ENCODE measurements at places on chromosomes 7 and 10.

GRCh38 chr7:1031716-1032455 lies 12.5 kb upstream of the GPR146 start:
- no peak for DNase-seq

DNA sequence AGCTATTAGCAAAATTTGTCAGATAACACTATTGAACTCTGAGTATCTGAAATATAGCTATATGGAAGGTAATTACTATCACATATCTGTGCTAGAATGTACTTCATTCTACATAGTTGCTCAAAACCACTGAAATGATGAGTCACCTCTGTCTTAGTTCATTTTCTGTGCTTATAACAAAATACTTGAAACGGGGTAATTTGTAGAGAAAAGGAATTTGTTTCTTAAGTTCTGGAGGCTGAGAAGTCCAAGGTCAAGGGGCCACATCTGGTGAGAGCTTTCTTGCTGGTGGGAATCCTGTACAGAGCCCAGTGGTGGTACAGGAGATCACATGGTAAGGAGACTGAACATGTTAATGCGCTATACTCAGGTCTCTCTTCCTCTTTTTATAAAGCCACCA lies 41.9 kb upstream of the TNKS2 start:
- DNase-seq, result peak; percentile 17

- DNase-seq, result no peak
Measured at GRCh38 chr10:80870282-80870681, 332.6 kb downstream of the SH2D4B start.

- no peak for DNase-seq
Measured at GRCh38 chr7:127532736-127533135, 52.7 kb downstream of the GCC1 start.

- no peak for DNase-seq
Measured at GRCh38 chr7:8136051-8136730, 125.8 kb downstream of the ICA1 start.

DNA sequence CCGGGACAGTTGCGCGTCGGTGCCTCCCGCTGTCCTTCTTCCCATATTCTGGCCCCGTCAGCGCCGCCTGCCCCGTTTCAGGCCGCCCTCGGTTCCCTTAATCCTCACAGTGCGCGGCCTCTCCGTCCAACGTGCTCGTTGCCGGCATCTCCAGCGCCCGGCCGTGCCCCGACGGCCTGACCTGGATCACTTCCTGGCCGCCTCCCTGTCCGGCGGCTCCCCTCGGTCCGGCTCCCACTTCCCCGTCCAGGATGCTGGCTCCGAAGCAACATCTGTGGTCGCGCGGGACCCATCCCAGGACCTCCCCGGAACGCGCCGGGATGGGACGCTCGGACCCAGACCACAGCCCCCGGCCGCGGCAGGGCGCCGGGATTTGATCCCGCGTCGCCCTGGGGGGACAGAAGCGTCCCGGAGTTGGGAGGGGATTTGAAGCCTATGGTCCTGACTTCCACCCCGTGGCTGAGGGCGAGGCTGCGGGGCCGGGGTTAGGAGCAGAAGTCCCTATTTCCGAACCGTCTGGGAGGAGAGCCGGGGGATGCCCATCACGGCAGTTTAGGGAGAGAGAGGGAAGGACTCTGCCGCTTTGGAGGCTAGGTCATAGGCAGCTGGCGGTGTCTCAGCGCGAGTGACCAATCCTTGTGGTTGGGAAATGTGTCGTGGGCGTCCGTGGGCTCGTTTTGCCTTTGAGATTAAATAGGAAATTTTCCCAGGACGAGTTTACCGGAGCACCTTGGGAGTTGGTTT lies 53.8 kb downstream of the KCTD7 start:
- DNase-seq, result peak; percentile 35

DNA sequence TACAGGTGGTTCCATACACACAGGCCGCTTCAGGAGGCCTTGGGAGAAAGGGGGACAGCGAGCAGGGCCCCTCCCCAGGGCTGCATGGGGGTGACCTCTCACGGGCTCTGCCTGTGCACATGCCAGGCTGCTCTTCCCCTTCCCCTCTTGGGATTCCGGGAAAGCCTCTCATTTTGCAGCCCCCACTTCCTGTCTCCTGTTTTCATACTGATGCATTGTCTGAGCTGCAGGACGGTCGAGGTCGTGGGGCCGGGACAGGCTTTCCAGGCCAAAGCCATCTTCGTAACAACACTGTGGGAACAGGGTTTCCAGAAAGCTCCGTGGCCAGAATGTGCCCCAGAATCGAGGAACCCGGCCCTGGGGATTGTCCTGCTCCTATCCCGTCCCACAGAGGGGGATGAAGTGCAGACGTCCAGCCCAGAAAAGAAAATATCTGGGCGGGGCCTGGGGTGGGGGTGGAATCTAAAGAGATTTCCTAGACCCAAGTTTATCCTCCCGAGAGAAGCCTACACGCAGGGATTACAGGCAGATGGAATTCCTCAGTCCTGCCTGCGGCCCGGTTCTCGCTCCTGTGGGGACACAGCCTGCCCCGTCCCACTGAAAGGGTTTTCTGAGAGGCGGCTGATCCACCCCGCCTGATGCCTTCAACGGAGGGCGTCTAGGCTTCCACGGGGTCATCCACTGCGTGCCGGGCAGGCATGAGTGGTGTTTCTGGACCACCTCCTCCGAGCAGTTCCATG lies 29.5 kb upstream of the DNAAF5 start:
- peak; percentile 50 for DNase-seq

DNA sequence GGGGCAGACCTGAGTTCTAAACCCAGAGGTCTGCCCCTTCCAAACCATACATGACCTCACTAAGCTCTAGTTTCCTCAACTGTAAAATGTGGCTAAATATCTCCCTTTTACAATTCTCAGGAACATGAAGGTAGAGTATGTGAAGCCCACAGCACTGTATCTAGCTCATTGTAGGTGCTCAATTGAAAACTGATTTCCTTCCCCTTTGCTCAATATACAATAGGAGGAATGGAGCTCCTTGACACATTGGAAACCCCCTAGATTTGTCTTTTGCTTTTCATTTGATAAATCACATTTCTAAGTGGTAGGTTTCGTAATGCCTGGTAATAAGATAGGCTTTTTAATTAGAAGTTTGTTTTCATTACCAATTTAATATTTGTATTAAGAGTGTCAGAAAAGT lies 153.3 kb downstream of the ARID5B start:
- no peak for DNase-seq

- no peak for DNase-seq
Measured at GRCh38 chr7:116223588-116223987, 13.2 kb downstream of the TES start.

DNA sequence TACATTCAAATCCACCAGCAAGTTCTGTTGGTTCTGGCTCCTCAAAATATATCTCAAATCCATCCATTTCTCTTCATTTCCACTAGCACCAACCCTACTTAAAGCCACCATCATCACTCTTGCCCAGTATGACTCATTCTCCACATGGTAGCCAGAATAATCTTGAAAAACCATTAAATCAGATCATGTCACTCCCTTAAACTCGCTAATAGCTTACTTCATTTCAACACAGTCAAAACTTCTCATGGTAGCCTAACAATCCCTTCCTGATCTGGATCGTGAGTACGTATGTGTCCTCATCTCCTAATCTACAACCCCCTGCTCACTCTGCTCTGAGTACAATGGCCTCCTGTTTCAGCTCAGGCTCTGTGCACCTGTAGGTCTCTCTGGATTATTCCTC lies 8.7 kb downstream of the EPC1 start:
- DNase-seq, result no peak

DNA sequence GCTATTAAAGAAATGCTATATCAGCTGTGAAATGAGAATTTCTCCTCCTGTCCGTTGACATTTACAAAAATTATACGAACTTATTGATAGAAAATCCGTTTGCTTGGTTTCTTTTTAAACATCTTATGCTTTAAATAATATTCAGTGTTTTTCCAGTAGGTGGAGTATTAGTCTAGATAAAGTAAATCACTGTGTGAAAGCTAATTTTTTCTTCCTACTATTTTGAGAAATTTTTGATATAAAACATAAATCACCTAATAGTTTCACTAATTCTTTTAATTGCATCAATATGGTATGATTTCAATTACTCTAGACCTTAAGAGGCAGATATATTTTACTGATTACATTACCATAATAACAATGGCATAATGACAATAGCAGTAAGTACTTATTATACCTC lies 335.2 kb upstream of the C7orf33 start:
- no peak for DNase-seq
